Stimulated activated CD8-positive, alpha-beta memory T cell treated with anti-CD3 and anti-CD28 coated beads, Interleukin-15, amount 100 ng/mL, for 24 hours (primary cell): ENCODE measurements at places on chromosomes 7 and 10.

GRCh38 chr10:47240173-47240572 lies 59.8 kb upstream of the GDF10 start:
- no peak for DNase-seq

GRCh38 chr10:76481178-76481577 lies 1049.8 kb downstream of the LRMDA start:
- DNase-seq: no peak

GRCh38 chr7:145692237-145692950 lies 424.2 kb upstream of the CNTNAP2 start:
- DNase-seq: no peak

DNA sequence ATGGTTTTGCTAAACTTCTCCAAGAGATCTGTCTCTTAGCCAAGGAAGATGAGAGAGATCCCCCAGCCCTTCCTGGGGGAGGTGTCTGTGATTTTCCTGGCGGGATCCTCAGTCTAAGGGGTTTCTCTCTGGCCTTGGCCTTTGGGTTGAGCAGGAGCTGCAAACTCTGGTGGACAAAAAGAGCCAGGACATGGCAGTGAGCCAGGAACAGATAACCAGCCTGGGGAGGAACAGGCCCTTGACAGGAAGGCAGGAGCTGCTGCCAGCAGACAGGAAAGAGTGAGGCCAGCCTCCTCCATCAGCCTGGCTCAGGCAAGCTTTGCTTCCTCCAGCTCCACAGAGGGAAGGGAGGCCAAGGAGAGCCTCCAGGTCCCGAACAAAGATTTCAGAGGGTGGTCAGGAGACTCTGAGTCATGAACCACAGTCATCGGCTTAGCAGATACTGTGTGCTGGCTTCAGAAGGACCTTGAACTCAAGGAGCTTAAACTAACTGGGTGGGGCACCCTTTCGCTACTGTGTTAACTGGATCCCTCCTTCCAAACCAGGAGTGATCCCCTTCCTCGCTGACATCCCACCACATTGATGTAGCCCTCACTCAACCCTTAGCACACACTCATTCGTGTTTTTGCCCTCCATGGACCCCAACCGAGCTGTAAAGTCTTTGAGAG lies 34.7 kb downstream of the DDIT4 start:
- DNase-seq: no peak
